ENCODE measurements at places on chromosomes 4 and X. TPM values are rescaled to one million over a fixed set of nuclear protein-coding genes. Genes with fewer than 3 reads are reported as not detected.

DNA sequence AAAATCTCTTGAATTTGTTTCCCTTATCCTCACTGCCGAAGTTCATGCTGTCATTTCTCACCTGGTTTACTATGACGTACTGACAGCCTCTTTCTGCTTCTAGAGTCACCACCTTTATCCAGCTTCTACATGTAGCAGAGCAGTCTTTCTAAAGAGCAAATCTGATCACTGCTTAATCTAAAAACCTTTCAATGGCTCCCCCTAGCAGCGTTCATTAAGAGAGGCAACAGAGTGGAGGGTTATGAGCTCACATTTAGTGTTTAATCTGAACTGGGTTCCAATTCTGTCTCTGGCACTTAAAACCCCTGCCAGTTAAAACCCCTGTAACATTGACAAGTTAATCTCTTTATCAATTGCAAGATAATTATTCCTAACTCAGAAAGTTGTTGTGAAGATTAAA is 4.4 kb downstream of the RBPJ start:
- DNase-seq = peak; percentile 67

DNA sequence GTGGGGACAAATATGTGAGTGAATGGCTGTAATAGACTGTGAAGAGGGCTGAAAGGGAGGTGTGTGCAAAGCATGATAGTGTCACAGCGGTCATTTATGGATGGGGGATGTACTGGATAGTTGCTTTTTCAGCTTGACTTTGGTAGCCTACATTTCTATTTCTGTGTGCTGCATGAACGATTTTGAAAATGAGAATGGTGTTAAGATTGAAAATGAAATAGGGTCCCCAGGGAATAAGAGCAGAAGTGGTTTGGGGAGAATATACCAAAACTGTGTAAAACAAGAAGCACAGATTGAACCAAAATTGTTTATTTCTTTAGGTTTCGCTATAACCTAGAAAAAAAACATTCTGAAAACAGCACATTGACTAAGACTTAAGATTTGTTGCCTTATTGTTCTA is 58.8 kb upstream of the CLNK start:
- DNase-seq = no peak

GRCh38 chrX:30343206-30343605 is 34.0 kb upstream of the NR0B1 start:
- DNase-seq = no peak

DNA sequence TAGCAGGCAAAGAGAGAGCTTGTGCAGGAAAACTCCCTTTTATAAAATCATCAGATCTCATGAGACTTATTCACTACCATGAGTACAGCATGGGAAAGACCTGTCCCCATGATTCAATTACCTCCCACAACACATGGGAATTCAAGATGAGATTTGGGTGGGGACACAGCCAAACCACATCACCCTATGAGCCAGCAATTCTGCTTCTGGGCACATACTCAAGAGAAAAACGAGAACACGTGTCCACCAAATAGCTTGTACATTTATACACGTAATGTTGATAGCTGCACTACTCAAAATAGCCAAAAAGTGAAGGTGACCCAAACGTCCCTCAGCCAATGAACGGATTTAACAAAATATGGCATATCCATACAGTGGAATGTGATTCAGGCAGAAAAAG is 94.5 kb upstream of the DHRSX start:
- DNase-seq = peak; percentile 81

DNA sequence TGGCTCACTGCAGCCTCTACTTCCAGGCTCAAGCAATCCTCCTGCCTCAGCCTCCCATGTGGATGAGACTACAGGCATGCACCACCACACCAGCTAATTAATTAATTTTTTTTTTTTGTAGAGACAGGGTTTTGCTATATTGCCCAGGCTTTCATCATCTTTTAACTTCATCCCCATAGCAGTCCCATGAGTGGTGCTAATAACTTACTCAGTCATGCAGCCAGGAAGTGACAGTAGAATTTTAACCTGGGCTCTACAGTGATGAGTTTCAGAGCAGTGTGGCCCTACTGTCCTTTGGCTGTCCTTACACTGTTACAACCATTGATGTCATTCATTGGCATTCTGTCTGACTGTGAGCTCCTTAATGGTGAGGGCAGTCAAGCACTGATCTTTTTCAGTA is 3.9 kb upstream of the OCIAD2 start:
- peak; percentile 23 for DNase-seq

GRCh38 chrX:51316271-51316670 is 16.4 kb upstream of the NUDT10 start:
- no peak for DNase-seq

DNA sequence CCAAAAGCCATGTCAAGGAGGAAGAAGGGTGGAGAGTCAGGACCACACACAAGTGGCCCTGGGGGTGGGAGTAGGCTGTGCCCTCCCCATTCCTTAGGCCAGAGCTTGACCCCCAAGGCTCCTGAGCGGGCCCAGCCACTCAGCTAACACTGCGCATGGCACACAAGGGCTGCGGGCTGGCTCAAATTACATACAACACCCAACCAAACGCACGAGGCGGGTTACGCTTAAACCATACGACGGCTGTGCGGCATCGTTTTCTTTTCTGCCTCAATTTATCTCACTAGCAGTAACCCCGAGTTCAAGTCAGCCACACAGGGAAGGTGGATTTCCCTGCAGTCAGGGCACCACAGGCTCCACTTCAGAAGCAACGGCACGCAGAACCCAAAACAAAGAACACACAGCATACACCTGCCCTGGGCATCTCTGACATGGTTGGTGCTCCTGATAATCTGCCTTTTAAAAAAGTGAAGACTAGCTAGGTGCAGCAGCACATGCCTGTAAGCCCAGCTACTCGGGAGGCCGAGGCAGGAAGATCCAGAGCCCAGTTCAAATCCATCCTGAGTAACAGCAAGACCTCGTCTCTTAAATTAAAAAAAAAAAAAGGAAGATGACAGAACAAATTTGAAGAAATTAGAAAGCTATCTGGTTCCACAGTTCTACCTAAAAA is 2.9 kb downstream of the GAK start:
- DNase-seq = no peak

- DNase-seq = no peak
These were observed 592.6 kb upstream of the SLIT2 start for GRCh38 chr4:19659101-19659500.

GRCh38 chr4:159199826-159200225 is 96.9 kb downstream of the RAPGEF2 start:
- DNase-seq = no peak

GRCh38 chr4:108612365-108612764 is 8.0 kb upstream of the RPL34 start:
- no peak for DNase-seq

DNA sequence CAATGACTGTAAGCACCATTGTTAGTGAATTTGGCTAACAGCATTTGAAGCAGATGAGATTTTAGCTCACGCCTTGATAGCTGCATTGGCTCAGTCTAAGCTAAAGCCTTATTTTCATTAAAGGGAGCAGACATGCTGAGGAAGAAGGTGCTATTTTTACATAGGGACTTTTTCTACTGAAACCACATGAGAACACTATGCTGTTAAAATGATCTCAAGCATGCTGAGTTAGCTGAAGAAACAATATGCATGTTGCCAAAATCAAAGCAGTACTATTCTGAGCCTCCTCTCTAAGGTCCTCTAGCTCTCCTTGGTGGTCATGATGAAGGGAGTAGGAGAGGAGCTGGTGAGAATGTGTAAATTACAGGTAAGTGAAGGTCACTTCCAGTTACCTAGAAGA is 134.4 kb upstream of the JADE1 start:
- peak; percentile 65 for DNase-seq

DNA sequence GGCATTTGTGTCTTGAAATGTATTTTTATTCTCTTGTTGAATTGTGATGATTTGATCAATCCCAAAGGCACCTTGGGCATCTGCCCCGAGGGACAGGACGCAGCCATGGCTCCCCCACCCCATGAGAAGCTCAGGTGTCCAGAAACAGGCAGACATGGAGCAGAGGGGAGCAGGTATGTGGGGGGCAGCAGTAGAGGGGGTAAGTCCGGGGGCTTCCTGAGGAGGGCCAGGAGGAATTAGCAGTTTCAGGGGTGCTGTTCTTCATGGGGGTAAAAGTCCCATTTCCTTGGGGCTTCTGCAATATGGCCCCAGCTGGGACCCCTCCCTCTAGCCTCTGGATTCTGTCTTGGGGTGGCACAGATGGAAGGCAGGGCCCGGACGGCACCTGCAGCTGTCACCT is 67.0 kb upstream of the HMX1 start:
- DNase-seq = no peak

GRCh38 chrX:53056292-53056691 is 7.7 kb downstream of the GPR173 start:
- no peak for DNase-seq

DNA sequence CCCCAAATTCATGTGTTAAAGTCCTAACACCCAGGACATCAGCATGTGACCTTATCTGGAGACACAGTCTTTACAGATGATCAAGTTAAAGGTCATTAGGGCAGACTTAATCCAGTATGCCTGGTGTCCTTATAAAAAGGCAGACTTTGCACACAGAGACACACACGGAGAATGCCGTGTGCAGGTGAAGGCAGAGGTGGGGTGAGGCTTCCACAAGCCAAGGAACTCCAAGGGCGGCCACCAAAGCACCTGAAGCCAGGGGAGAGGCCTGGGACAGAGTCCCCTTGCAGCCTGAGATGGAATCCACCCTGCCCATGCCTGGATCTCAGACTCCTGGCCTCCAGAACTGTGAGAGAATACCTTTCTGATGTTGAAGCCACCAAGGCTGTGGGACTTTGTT is 26.1 kb upstream of the SORCS2 start:
- no peak for DNase-seq

GRCh38 chr4:146545102-146545501 is 23.4 kb upstream of the SLC10A7 start:
- DNase-seq = peak; percentile 66

DNA sequence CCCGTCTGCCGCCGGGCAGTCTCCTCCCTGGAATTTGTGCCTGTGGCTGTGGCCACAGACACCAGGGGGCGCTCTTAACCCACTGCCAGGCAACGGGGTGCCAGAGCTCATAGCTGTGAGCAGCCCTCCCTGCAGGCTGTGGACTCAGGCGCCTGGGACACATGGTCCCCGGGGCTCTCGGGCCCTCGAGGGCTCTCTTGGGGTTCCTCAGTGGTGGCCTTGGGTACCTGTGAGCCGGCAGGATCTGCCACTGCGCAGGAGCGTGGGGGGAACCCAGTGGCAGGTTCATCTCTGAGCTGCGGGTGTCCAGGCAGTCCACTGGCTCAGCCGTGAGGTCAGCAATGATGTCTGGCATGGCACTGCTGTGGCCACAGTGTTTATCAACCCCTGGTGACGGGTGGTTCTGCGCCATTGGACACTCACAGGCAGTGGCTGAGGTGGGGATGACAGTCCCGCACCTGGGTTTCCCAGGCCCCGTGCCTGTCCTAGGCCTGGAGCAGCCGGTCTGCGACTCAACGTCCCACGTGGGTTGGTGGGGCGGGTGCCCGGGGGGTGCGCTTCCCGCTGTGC is 37.2 kb downstream of the PCGF3 start:
- DNase-seq = peak; percentile 49

GRCh38 chr4:39068907-39069306 is 6.9 kb downstream of the KLHL5 start:
- DNase-seq = no peak

DNA sequence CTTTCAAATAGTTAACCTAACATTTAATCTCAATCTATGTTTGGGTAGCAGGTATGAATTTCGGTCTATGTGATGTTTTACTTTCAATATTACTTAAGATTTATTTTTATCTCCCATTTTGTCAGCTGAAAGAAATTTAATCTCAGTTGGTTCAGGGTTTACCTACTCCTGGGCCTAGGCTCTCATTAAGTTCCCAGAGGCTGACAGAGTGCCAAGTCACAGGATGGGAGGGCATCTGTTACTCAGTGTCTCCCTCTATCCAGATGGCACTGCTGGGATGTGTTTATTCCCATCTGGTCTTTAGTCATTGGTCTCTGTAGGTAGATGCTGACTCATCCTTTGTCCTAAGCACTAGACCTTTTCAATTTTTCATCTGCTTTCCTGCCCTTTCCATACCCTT is 129.4 kb upstream of the ARSJ start:
- DNase-seq = peak; percentile 17

- DNase-seq = no peak
These were observed 167.7 kb downstream of the ZNF518B start for GRCh38 chr4:10289538-10289906.

DNA sequence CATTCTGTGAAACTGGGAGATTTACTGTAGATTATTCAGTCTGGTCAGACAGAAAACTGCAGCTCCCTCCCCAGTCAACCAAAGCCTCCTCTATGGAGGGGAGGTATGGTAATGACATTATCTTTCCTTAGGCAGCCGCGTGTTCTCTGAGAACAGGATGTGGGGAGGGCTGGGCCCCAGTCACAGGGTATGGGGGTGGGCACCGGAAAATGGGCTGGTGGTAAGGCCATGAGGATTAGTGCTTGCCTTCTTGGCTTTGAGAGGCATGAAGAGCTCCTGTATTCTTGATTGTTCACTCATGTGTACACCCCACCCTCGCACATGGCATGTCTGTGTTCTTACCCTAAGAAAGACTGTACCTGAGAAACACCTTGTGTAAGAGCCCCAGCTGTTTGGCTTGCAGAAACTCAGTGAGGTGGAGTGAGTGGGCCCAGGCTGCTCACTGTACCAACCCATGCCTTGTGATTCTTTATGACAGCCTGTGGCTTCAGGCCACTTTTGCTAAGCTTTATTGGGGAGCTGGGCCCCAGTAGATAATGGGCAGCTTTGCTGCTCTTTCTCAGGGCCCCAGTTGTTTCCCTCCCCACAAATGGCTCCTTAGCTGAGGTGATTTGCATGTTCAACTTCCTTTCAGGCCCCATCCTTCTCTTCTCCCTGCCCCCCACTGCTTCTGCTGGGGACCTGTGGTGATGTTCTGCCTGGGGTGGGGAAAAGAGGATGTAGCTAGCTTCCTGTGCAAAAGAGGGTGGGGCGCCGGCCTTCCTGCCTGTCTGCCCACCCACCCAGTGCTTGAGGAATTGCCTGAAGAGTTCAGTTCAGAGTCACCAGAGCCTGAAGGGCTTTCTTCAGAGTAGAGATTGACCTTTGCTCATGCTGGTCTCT is 30.7 kb downstream of the MSN start:
- DNase-seq = no peak

DNA sequence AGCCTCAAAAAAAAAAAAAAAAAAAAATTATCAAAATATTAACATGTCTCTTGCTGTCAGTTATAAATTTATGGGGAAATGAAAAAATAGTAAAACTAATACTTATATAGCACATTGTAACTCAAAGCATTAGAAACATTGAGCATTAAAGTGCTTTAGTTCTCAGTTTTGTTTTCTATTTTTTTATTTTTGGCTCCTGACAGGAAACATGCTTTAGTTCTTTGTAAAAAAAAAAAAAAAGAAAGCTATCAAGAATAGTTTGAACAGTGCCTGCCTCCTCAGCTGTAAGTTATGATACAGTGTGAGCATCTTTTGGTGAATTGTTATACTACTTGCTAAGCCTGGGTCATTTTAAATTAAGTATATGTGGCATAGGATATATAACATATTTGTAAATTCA is 5.1 kb upstream of the CENPC start:
- DNase-seq = no peak

- peak; percentile 58 for DNase-seq
These were observed 198.8 kb upstream of the FAT4 start for GRCh38 chr4:125115941-125116340.

The SEC31A gene
- total RNA-seq = 392 TPM

The TGIF2LX gene
- not detected for total RNA-seq

The TAF7L gene
- 0.98 TPM for total RNA-seq

The OPRPN gene
- total RNA-seq = not detected

The SYNPO2 gene
- total RNA-seq = 3.4 TPM

The MAGEA2B gene
- total RNA-seq = not detected

The FMR1 gene
- 49.6 TPM for total RNA-seq

The ARMCX2 gene
- 68.5 TPM for total RNA-seq

The PARM1 gene
- total RNA-seq = 0.63 TPM

The TMPRSS11F gene
- not detected for total RNA-seq

The BCORL1 gene
- total RNA-seq = 1.9 TPM

The RNF175 gene
- total RNA-seq = not detected

The CFAP99 gene
- total RNA-seq = not detected

The PNMA5 gene
- total RNA-seq = not detected

Data from fibroblast of the aortic adventitia (primary cell).